BJ (cell line): ENCODE measurements at places on chromosomes 12 and 14.

DNA sequence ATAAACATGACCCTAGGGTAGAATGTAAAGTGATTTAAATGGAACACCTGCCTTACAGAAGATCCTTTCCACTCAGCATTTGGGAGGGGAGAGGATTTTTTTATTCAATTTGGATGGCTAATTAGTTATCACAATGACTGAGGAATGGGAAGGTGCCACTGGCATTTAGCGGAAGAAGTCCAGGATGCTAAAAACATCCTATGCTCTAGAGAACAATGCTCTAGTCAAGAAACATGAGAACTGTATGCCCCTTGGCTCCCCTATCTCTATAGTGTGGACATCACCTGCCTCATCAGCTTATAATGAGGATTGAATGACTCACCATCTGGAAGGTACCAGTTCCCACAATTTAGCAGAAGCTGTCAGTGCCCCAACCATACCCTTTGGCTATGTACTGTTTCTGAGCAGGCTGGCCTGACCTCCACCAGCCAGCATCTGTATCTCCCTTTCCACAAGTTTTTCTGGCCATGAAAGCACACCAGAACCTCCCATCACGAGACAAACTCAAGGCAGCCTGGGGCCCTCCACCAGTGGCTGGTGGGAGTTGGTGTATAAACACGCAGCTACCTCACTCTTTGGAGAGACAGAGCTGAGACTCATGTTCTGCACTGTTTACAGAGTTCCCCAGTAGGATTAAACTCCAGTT, 109.7 kb upstream of the VASH1 start:
- no peak for DNase-seq

GRCh38 chr12:6113691-6114475, 10.6 kb downstream of the VWF start:
- DNase-seq = no peak

DNA sequence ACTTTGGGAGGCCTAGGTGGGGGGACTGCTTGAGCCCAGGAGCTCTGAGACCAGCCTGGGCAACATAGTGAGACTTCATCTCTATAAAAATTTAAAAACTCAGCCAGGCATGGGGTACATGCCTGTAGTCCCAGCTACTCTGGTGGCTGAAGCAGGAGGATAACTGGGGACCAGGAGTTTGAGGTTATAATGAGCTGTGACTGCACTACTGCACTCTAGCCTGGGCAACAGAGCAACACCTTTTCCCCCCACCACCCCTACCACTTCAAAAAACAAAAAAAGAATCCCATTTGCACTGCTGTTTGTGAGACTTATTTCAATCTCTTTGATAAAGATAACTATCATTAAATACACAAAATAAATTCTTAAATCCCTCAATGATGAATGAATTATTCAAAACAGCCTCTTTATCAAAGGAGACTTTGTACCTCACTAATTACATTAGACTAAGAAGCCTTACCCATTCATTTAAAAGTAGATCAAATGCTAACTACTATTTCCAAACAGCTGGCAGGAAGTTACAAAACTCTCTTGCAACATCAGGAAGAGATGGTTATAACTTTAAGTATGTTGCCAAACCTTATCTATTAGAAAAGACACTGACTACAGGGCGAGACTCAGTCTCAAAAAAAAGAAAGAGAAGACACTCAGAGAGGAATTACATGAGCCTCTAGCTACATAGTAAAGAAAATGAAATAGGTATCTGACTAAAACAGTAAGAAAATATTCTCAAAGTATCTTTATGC, 14.7 kb downstream of the BLTP3B start:
- DNase-seq = no peak

GRCh38 chr12:125124320-125124966, 59.2 kb downstream of the AACS start:
- no peak for DNase-seq

- no peak for DNase-seq
Observed at GRCh38 chr14:65502676-65503124, 90.2 kb downstream of the FUT8 start.

GRCh38 chr12:68775121-68775630, 29.2 kb downstream of the SLC35E3 start:
- no peak for DNase-seq

DNA sequence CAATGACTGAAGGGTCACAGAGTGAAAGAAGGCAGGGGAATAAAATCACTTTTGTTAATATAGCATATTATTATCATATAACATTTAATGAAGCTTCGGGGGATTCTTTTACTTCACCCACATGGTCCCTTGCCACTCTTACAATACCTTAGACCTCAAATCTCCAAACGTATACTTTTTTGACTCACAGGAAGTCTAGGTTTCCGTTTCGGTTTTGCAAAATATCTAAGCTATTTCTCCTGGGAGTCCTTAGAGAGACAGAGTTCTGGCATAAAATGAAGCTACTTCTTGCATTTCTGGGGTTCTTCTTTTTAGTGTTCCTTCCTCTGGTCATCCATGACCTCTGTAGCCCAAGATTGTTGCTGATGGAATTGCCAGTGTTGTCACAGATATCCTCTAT, 590.5 kb upstream of the ATP2B1 start:
- DNase-seq = no peak
